ENCODE measurements at places on chromosomes 2 and 18.

GRCh38 chr2:48770181-48770580, 14.7 kb upstream of the LHCGR start:
- DNase-seq, result no peak

GRCh38 chr2:37205689-37206341, 9.5 kb downstream of the CEBPZOS start:
- DNase-seq, result no peak

DNA sequence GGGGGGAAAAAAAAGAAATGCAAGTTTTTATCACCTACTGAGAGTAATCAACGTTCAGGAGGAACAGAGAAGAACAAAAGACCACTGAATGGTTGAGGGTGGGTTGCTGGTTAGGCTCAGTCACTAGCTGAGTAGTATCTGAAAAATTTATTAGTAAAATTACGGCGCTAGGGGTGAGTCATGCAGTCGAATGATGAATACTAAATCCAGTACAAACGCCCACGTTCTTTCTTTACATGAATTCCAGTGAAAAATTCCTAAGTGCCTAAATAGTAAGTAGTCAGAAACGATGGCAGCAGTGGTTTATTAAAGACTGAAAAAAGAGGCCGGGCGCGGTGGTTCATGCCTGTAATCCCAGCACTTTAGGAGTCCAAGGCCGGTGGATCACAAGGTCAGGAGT, 52.0 kb downstream of the TEKT4 start:
- DNase-seq, result no peak

DNA sequence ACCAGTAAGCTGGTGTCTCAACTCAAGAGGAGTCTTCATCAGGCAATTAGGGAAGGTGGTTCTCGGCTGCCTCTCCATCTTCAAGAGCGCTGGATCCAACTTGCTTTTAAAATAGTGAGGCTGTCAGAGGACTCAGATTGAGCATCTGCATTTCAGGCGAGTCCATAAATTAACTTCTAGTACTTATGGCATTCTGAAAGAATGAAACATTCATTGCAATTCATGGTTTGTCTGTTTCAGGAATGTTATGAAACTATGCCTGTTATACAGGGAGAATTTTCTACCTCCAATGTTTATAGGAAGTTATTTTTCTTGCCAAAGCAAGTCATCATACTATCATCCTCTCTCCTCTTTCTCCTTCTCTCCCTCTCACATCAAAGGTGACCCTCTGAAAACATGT, 883.2 kb downstream of the SLC4A3 start:
- DNase-seq, result no peak

DNA sequence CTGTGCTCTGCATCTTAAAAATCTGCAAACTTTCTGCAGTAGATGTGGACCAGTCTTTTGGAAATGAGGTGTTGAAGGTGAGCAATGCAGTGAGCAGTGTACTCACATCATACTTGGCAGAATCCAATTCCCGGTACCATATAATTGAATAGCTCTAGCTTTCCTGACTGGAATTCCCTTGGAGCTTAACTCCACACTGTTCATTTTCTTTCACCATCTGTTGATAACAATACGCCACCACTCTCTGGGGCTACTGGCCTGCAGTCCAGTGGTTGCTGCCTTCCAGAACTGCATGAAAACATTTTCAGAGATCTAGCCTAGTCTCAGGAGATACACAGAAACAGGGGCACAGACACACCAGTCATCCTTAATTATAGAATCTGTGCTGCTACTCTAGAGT, 820.0 kb upstream of the NXPH2 start:
- no peak for DNase-seq

Measured in activated CD8-positive, alpha-beta memory T cell treated with anti-CD3 and anti-CD28 coated beads for 24 hours (primary cell).